ENCODE measurements at places on chromosomes 3 and 15. TPM values are rescaled to one million over a fixed set of nuclear protein-coding genes. Genes with fewer than 3 reads are reported as not detected.

Gene MESP2
- 0.50 TPM for total RNA-seq

Gene COL7A1
- total RNA-seq: 170 TPM

Gene ARGFX
- not detected for total RNA-seq

Gene DPPA2
- not detected for total RNA-seq

Gene MAP1A
- total RNA-seq: 0.45 TPM

Gene LRRC31
- total RNA-seq: not detected

Gene ITIH1
- total RNA-seq: not detected

Gene CD276
- 61.9 TPM for total RNA-seq

Gene UBE2E1
- 116 TPM for total RNA-seq

Gene GOLGA8J
- total RNA-seq: not detected

Gene P2RY14
- total RNA-seq: not detected

Gene RAB6B
- 2.2 TPM for total RNA-seq

Gene SAMD7
- total RNA-seq: not detected

Gene NR2E3
- total RNA-seq: 0.09 TPM

Gene CELF6
- total RNA-seq: not detected

Gene CHDH
- 1.6 TPM for total RNA-seq

Gene ILDR1
- not detected for total RNA-seq

Gene ELP6
- 26.2 TPM for total RNA-seq

Gene ATP13A3
- total RNA-seq: 41.4 TPM

Gene HHLA2
- 0.10 TPM for total RNA-seq

Gene DUSP7
- 23.9 TPM for total RNA-seq

Gene CHAC1
- total RNA-seq: 8.8 TPM

Gene TOPBP1
- 26.2 TPM for total RNA-seq

Gene STAB1
- 0.17 TPM for total RNA-seq

Gene TMEM45A
- 2.0 TPM for total RNA-seq

Gene DPPA4
- not detected for total RNA-seq

Gene EXOG
- 10.4 TPM for total RNA-seq

Gene TLE3
- total RNA-seq: 32.8 TPM

Gene EXD1
- total RNA-seq: 0.35 TPM

Gene RARRES1
- total RNA-seq: 9.2 TPM

Gene C15orf40
- total RNA-seq: 42.2 TPM

Gene TEX55
- not detected for total RNA-seq

Gene VIPR1
- total RNA-seq: 2.3 TPM
